Stromal cell of bone marrow (primary cell): ENCODE measurements at places on chromosomes 1 and 21.
A peak's percentile ranks its signal among the peaks of the same experiment; 100 is the strongest.

DNA sequence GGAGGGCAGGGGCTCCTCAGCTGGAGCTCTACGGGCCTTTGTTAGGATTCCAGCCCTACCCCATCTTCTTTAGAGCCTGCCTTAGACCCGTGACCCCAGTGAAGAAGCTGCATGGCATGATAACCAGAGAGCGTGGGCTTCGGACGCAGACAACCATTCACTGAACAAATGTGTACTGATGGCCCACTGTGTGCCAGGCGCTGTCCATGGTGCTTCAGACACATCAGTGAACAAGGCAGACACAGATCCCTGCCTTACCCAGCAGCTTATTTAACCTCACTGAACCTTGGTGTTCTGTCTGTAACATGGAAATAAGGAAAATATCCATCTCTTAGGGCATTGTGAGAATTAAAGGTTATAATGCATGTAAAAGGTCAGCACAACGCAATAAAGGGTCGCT, 9.5 kb downstream of the CHIT1 start:
- no peak for DNase-seq

DNA sequence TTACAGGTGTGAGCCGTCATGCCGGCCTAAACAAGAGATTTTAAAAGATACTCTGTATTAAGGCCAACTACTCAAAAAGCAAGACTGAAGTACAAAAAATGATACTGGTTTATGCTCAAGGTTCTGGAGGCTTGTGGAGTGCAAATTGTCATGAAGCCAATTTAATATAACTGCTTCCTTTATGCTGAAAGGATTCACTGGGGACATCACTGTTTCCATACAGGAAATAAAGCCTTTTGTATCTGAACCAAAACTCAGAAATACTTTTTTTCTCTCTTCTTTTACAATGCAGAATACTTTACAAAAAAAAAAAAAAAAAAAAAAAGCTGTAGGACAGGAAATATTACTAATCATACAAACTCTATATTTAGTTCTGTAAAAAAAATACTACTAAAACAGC, 55.5 kb upstream of the CNN3 start:
- DNase-seq: no peak

GRCh38 chr1:183199304-183199703, 13.2 kb downstream of the LAMC2 start:
- DNase-seq: no peak

DNA sequence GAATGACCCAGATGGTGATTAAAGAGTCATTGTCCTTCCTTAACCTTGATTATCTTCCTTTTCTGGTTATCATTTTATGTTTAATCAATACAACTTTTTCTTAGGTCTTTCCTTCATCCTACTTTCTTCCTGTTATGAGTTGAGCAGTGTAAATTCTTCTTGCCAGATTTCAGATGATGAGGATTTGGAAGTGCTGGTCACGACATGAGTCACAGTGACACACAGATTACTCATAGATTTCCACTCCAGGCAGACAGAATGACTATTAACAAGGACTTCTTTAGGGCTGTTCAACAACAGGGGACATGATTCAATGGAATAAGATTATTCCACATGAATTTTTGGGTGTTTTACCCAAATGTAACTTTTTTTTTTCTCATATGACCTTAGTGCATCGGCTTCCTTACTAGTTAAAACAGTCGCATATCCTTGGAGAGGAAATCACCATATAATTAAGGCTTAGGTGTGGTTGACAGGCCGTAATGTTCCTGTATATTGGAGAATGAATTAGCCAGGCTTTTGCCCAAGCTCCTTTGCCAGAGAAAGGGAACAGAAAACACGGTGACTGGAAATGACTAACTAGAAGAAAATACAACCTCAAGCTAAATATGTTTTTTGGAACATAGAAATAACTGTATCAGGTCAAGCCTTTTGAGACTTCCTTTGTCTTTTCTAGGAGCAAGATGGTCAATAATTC, 44.2 kb downstream of the PRRX1 start:
- DNase-seq: peak; percentile 98

- DNase-seq: no peak
These were observed 138.2 kb downstream of the NFIA start for GRCh38 chr1:61220536-61220935.

- DNase-seq: no peak
These were observed 107.7 kb downstream of the AJAP1 start for GRCh38 chr1:4762146-4762545.

DNA sequence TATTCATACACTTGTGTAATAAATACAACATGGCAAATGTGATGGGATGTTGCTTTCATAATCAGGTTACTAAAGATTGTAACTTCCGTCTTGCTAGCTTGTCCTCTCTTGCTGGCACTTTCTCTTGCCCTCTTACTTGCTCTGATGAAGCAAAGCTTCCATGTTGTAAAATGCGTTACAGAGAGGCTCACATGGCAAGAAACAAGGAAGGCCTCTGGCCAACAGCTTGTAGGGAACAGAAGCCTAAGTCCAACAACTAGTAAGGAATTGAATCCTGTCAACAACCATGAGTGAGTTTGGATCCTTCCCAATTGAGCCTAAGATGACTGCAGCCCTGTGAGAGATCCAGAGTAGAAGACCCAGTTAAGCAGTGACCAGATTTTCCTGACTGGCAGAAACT, 15.4 kb downstream of the TMED5 start:
- DNase-seq: no peak

GRCh38 chr1:32904797-32905196, 3.6 kb upstream of the TMEM54 start:
- DNase-seq: no peak

DNA sequence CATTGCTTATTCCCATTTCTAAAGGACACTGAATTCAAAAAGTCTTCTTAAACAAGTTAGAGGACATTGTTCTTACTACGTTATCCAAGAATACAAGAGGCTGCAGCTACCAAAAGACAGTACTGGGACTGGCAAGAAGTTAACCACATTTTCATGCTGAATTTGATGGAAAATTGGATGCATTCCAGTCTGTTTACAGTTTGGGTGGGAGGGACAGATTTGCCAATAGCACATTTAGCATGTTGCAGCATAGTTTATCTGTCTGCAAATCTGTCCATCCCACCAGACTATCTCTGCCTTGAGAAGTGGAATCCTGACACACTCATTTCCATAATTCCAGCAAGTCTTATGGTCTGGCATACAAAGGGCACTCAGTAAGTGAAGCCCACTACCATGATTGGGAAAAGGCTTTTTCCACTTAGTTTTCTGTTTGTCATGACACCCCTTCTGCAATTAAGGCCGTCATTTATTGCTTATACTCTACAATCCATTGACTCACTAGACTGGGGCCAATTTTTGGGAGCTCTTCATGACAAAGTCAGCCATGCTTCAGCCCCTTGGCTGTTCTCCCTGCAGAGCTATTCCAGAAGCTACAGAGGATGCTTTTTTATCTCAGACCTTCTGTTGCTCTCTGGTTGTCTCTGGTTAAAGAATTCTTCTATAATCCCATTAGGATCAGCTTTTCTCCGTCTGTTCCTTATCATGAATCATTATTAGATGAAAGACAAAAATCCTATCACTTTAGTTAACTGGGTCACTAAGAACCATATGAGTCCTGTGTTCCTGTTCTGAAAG, 355.8 kb upstream of the PTBP2 start:
- no peak for DNase-seq

DNA sequence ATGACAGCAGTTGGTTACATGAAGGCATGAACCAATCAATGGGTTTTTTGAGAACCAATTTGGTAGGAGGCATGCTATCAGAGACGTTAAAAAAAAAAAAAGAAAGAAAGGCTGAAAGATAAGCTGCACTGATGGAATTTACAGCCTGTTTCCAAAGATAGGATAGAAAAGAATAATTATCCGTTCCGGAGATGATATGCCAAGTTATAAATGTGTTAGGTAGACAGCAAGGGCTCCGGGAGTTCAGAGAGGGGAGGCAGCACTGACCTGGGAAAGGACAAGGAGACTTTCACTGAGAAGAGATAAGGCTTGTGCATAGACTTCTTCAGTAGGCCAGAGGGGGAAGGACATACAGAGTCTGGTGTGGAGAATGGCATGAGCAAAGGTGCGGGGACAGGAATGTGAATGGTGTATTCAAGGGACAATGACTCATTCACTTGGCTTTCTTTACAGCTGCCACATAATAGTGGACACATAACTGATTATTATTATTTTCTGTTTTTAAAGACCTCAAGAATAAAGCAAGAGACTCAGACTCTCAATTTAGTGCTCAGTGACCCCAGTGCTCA, 24.8 kb upstream of the ACBD6 start:
- no peak for DNase-seq

DNA sequence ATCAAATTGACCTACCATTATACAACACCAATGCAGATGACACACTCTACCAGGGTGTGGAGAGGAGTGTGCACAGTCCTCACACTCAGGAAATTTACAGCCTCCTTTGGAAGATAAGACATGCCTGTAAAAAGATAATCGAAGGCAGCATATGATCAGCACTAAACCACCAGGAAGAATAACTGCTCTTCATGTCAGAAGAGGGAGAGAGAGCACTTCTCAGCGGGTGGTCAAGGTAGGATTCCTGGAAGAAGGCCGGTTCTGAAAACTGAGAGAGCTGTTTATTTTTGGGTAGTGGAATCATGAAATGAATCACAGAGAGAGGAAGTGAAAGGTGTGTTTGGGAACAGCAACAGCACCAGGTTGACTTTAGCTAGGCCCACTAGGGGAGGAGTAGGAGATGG, 14.0 kb upstream of the ZNF697 start:
- no peak for DNase-seq

GRCh38 chr21:43364851-43365424, 62.0 kb downstream of the SIK1 start:
- no peak for DNase-seq

- no peak for DNase-seq
These were observed 71.0 kb downstream of the RGS13 start for GRCh38 chr1:192706936-192707335.

DNA sequence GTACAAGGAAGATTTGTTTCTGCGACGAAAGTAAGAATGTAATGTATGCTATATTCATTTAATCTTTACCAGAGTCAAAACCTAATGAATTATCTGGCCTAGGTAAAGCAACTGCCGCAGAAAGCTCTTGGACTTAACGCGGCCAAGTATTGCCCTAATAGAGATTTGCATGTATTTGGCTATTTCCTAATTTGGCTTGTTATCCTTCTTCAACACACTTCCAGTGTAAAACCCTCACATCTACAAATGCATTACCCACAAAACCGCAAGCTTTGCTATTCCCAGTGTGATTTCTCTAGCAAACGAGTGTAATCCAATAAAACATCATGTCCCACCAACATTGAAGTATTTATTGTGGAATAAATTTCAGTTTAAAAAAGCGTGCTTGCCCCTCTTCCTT, 123.8 kb upstream of the LMO4 start:
- DNase-seq: no peak

- DNase-seq: no peak
These were observed 6.4 kb downstream of the RIPK4 start for GRCh38 chr21:41760411-41760810.

DNA sequence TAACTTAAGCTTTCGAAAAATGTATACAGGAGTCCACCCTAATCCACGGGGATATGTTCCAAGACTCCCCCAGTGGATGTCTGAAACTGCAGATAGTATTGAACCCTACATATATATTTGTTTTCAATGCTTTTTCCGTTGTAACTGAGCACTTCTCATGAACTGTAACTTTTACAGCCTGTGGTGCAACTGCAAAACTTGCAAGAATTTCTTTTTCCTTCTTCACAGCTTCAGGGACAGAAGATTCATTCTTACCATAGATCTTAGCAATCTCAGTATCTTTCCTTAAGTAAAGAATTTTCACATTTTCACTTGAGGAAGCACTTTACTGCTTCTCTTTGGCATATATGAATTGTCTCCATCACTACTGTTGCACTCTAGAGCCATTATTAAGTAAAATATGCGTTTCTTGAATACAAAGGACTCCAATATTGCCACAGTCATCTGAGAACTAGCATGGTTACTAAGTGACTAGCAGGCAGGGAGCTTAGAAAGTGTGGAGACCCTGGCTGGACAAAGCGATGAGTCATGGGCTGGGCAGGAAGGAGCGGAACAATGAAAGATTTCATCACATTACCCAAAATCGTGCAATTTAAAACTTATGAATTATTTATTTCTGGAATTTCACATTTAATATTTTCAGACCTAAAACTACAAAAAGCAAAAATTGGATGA, 14.1 kb downstream of the DPYD start:
- peak; percentile 78 for DNase-seq

DNA sequence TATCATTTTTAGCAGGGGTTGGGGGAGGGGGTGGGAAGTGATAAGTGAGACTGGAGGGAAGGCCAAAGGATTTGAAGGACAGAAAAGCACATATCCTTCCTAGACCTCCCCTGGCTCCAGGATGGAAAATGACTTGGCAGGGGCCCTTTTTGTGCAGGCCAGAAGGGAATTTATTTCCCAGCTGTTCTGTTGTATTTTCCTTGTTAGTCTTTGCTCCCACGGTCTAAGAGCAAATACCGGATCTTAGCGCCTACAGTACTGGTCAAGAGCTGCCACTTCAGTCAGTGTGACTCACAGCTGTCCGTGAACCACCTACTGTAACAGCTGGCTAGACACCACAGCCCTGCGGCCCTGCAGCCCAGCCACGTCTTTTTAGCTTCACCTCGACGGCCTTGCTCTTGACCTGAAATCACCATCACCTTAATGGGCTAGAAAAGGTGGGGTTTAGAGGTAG, 51.0 kb upstream of the ERRFI1 start:
- peak; percentile 88 for DNase-seq

DNA sequence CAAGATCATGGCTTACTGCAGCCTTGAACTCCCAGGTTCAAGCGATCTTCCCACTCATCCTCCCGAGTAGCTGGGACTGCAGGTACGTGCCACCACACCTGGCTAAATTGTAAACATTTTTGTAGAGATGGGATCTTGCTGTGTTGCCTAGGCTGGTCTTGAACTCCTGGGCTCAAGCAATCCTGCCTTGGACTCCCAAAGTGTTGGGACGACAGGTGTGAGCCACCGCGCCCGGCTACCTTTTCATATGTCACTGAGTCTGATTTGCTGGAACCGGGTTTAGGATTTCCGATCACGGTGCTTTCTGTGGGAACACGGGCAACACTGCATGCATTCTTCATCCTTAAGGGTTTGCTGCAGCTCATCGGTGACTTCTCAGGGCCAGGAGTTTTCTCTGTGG, 32.2 kb upstream of the PCBP3 start:
- no peak for DNase-seq

GRCh38 chr1:2290171-2290578, 62.1 kb downstream of the SKI start:
- DNase-seq: no peak

GRCh38 chr1:35192056-35192852, 691 bp downstream of the SFPQ start:
- peak; percentile 64 for DNase-seq

GRCh38 chr1:119000371-119001180, 12.4 kb upstream of the TBX15 start:
- DNase-seq: no peak

- no peak for DNase-seq
These were observed 3.0 kb upstream of the ATP1B1 start for GRCh38 chr1:169103480-169103893.

DNA sequence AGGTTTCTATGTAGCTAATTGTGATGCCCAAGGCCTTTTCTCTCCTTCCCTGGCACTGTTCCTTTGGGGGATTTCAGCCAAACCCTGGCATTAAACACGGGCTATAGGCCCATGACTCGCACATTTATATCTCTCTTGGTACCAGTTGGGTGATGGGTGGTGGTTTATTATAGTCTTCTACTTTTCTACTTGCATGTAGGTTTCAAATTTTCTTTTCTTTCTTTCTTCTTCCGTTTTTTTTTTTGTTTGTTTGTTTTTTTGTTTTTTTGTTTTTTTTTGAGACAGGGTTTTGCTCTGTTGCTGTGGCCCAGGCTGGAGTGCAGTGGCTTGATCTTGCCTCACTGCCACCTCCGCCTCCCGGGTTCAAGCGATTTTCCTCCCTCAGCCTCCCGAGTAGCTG, 1.1 kb downstream of the IL10RB start:
- no peak for DNase-seq
